Epithelial cell of proximal tubule (primary cell): ENCODE measurements at places on chromosomes 11 and 22. TPM values are rescaled to one million over a fixed set of nuclear protein-coding genes. Genes with fewer than 3 reads are reported as not detected.

DNA sequence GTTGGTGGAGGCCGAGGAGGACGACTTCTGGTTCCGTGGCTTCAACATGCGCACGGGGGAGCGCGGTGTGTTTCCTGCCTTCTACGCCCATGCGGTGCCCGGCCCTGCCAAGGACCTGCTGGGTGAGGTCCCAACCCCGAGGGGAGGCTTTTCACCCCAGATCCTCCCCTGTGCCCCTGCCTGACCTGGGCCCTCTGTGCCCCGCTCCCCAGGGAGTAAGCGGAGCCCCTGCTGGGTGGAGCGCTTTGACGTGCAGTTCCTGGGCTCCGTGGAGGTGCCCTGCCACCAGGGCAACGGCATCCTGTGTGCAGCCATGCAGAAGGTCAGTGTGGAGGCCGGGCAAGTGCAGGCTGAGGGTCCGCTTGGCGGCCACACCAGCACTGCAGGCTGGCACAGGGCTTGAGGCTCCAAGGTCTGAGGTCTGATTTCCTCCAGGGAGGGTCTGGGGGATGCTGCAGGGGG, 5.1 kb downstream of the MAPK8IP2 start:
- no peak for DNase-seq

DNA sequence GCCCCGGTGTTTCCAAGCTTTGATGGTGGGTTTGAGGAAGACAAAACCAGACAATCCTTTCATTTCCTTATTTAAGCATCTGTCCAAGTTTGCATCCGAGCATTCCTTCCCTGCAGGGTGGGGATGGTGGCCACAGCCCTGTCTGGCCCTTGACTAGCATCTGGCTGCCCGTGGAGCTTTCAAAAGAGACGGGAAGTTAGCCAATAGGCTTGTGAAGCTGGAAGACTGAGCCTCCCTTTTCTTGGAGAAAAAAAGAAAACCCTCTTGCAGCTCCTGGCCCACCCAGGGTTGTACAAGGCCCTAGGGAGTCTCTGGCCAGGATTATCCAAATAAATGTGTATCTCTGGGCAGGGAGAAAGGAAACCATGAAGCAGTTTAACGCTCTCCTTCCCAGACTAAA, 60.6 kb downstream of the MICAL2 start:
- no peak for DNase-seq

Gene ALX4
- total RNA-seq: not detected in 2 replicates

DNA sequence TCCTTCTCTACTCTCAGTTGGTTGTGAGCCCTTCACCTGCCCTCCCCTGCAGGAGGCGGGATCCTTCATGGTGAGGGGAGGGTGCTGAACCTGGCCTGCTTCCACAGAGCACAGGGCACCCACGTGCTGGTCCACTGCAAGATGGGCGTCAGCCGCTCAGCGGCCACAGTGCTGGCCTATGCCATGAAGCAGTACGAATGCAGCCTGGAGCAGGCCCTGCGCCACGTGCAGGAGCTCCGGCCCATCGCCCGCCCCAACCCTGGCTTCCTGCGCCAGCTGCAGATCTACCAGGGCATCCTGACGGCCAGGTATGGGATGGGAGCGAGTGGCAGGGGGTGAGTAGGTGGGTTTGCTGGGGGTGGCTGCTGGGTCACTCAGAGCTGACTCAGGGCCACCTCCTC, 6.3 kb downstream of the SSH3 start:
- no peak for DNase-seq

Gene HBG2
- total RNA-seq: not detected in 2 replicates

DNA sequence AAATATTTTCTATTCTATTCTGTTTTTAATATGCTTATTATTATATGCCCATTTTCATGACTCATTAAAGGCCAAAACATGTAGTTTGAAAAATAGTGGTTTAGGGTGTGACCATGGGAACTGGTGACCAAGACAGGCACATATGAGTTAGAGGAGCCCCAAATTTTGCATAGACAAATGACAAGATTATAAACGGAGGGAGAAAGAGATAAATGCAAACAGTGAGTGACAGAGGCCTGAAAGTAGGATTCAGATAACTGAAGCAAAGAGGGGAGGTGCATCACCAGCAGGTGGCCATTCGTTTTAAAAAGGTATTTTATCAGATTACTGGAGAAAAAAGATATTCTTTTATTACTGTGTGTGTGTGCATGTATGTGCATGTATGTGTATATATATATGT, 391.5 kb upstream of the CHORDC1 start:
- DNase-seq: no peak

Gene MOV10L1
- 0.12 and 0.29 TPM in 2 replicates for total RNA-seq

Gene OR51E2
- not detected in 2 replicates for total RNA-seq

Gene MB
- not detected in 2 replicates for total RNA-seq

Gene OR52K1
- not detected in 2 replicates for total RNA-seq

GRCh38 chr22:36738416-36739020, 35.0 kb upstream of the CACNG2 start:
- no peak for DNase-seq

Gene ZFTA
- total RNA-seq: 12.7 and 17.4 TPM in 2 replicates

GRCh38 chr11:132588366-132588765, 943.9 kb downstream of the OPCML start:
- DNase-seq: no peak

Gene TKFC
- 22.3 and 22.9 TPM in 2 replicates for total RNA-seq

- no peak for DNase-seq
These were observed 35.6 kb upstream of the TH start for GRCh38 chr11:2207212-2207611.

DNA sequence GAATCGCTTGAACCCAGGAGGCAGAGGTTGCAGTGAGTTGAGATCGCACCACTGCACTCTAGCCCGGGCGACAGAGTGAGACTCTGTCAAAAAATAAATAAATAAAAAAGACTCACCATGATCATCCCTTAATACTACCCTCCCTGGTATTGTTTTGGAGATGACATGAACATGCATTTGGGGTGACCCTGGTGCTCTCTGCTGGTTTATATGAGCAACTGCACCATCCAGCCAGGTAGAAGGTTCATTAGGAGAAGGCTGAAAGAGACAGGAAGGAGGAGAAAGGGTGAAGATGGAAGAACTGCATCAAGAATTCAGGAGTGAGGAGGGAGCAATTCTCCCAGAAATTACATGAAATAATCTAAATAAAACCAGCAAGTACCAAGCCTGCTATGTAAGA, 37.8 kb downstream of the SLC5A1 start:
- DNase-seq: no peak

Gene PATE4
- total RNA-seq: not detected in 2 replicates

Gene SLC7A4
- total RNA-seq: 0.29 and 1.8 TPM in 2 replicates

Gene MYOD1
- total RNA-seq: not detected in 2 replicates

DNA sequence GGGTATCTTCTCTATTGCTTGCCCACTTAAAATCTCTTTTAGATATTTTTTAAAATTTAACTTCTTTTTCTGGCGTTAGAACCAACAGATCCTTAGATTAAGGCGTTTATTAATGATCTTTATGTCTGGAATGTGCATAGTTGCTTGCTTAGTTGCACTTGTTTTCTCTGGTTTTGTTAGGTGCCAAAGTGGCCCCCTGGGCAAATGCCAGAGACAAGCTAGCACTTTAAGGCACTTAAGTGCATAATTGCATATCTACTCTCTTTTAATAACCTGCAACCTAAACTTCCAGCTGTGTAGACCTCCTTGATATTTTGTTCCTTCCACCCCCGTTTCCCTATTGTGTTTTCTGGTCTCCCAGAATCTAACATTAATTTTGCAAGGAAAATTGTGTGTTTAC, 3.3 kb downstream of the RBM4 start:
- DNase-seq: no peak

Gene CCND1
- total RNA-seq: 345 and 533 TPM in 2 replicates

- no peak for DNase-seq
These were observed 66.5 kb downstream of the CCDC34 start for GRCh38 chr11:27296497-27296896.

Gene LBHD1
- 2.2 and 3.0 TPM in 2 replicates for total RNA-seq

DNA sequence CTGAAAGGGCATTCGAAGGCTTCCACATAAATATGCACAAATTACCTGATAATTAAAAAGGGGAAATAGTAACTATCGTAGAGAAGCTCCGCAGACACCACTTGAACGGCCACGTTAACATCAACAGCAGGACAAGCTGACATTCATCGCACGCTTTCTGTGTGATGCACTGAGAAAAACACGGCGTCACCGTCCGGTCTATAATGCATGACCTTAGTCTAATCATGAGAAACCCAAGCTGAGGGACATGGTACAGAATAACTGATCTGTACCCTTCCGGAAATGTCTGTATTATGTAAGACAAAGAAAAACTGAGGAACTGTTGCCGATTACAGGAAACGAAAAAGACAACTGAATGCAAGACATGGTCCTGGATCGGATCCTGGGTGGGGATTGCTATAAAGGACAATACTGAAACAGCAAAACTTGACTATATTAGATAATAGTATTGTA, 678 bp upstream of the RANGAP1 start:
- no peak for DNase-seq

DNA sequence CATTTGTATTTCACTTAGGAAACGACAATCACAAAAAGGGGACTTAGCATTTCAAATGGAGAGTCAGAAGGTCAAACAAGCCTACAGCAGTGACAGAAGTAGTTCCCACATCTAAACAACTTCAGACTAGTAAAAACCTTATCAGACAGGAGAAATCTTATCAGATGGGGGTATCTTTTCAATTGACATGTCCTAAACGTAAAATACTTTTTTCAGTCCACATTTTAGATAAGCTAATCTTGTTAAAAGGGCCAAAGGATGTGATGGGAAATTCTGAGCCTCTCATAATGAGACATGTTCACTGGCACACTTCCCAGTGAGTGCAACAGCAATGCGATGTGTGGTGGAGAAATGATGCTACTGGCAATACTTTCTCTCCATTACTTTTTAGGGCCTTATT, 2.4 kb downstream of the MAPK1 start:
- DNase-seq: no peak

GRCh38 chr11:75365711-75366181, 14.3 kb upstream of the ARRB1 start:
- DNase-seq: no peak

DNA sequence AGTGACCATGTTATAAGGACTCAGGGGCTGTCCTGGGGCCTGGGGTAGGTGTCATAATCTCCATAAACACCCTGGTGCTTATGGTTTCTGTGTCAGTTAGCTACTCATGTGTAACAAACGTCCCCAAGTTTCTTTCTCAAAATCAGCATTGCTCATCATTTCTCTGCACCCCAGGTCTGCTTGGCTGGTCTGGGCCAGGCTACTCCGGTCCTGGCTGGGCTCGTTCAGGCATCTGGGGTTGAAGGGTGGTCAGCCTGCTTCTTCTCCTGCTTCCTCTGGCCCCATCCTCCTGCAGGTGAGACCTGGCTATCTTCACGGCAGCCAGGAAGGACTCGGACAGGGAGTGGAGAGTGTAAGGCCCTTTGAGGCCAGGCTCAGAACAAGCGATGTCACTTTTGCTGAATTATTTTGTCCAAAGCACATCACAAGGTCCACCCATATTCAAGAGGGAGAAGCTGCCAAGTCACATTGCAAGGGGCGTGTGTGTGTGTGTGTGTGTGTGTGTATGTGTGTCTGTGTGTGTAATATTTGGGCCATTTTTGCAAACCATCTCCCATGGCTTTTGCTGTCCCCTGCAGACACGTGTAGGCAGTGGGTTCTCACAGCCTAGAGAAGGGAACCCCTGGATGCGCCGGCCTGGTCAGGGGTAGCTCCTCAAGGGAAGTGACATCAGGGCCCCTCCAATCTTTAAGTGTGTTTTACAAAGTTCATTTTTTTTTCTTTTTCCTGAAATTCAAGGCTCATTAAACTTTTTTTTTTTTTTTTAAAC, 535.8 kb downstream of the TBC1D22A start:
- DNase-seq: no peak

Gene OR52N4
- total RNA-seq: not detected in 2 replicates

Gene DNAJB7
- total RNA-seq: not detected in 2 replicates

Gene HTR3A
- 0.17 and 0.29 TPM in 2 replicates for total RNA-seq

DNA sequence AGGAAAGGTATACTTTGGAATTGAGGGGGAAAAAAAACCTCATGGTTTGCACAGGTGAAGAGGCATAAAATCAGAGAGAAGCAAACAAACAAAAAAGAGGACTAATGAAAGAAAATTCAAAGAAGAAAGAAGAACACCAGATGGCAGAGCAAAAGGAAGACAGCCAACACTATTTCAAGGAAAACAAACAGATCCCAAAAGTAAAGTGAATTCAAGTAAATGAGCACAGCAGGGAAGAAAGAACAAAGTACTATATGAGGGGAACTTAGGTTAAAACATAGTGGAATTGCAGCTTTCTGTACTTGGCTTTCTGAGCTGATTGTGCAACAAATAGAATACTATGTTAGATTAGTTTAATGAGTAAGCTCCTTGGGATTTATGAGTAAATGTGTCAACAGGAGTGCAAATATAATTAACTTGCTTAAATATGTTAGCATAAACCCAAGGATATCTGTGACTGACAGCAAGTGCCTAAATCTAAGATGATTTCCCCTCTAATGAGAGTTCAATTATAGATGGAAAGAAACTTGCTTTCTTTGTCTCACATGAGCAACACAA, 404.6 kb upstream of the CNTN5 start:
- DNase-seq: peak; percentile 33

GRCh38 chr11:16392616-16393015, 36.3 kb upstream of the SOX6 start:
- DNase-seq: no peak

- no peak for DNase-seq
These were observed 194.2 kb upstream of the B3GAT1 start for GRCh38 chr11:134606251-134606650.

Gene KRTAP5-9
- not detected in 2 replicates for total RNA-seq

GRCh38 chr11:911031-911889, 650 bp upstream of the CHID1 start:
- peak; percentile 39 for DNase-seq

- no peak for DNase-seq
These were observed 1429.3 kb downstream of the BRD1 start for GRCh38 chr22:48398181-48398905.

DNA sequence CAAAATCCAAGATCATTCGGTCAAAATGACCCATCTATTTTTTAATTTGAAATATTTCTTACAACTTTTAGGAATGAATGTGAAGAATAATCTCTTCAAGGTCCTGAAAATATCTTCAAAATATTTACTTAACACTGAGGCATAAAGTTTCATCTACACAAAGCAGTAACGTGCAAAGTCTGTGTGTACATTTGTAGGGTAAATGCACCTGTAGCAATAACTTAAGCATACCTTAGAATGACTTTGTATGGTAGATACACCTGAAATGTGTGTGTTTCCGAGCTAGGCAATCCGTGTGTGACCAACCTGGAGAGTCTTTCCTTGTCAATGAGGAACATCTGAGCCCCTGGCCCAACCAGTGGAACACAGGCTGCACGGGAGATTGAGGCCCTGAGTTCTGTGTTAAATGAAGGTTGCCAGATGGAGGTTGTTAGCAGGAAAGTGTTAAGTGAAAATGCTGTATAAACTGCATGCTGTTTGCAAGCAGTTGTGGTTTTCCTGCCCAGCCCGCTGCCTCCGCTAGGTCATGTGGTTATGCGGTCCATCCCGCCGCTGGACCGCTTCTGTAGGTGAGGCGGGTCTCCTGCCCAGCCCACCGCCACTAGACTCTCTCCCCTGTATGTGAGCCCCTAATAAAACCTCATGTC, 7.6 kb upstream of the CTR9 start:
- no peak for DNase-seq

Gene CEP164
- 20.0 and 20.2 TPM in 2 replicates for total RNA-seq

DNA sequence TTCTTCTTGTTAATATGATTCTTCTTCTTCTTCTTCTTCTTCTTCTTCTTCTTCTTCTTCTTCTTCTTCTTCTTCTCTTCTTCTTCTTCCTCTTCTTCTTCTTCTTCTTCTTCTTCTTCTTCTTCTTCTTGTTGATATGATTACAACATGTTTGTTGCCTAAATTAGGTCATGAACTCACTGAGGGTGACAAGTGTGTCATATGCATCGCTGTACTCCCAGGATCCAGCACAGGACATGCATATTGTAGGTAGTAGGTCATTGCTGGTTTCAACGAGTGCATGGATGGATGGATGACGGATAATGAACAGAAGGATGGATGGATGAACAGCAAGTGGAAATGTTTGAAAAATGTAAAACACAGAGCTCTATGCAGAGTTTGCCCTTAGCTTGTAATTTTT, 14.9 kb upstream of the PVALB start:
- no peak for DNase-seq
